ENCODE measurements at places on chromosomes 2 and 18.

GRCh38 chr2:200585730-200586643, at the start of gene AOX1:
TSS of gene AOX1 (plus strand) at chr2:200586014. CDS start at chr2:200586109, 95 bp downstream.
- DNase-seq, result peak; percentile 8

- peak; percentile 50 for DNase-seq
Measured at GRCh38 chr2:72917138-72917876, at the start of gene EMX1. TSS of gene EMX1 (plus strand) at chr2:72917519. CDS start at chr2:72917853, 334 bp downstream.

DNA sequence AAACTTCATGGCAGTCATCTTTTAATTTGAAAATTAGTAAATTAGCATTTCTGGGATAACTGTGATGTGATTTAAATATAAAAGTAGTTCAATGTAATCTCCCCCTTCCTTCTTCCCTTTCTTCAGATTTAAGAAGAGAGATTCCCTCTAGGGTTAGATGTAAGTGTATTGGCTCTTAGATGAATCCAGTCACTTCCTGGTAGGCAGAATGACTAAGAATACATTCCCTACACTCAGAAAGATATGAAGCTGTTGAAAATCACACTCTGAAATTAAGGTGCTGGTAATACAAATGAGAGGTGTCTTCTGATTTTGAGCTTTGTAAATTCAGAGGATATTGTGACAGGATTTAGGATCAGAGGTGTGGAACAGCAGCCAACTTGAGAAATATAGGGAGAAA, 71.6 kb downstream of the TDRD15 start:
- no peak for DNase-seq

- no peak for DNase-seq
Measured at GRCh38 chr2:10004836-10005235, 38.5 kb upstream of the KLF11 start.

DNA sequence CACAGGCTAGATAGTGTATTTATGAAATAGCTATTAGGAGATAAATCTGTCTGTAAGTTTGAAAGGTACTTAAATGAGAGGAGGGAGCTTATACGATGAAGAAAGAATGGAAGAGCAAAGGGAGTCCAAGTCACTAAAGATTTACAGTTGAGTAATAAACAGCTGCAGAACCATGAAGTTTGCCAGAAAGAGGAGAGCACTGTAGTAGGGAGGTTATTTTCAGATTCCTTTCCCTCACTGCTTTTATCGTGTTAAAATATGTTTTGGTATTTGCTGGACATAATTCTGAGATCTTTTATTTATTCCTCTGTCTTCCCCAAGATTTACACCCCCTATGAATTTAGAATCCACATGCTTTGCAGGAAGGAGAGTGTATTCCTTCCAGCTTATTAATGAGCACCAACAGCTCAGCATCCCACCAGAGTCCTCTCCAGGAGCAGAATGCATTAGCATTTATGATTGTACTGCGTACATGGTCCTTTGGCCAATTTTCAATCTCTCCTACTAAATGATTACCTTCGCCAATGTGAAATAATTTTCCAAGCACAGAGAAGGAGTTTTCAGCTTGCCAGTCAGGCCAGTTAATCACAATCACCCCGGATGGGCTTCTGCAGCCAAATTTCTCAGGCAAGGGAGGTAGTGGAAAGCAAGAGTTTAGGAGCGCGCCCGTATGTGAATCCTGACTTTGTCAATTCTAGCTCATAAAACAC, 297.0 kb downstream of the NBAS start:
- DNase-seq, result no peak

DNA sequence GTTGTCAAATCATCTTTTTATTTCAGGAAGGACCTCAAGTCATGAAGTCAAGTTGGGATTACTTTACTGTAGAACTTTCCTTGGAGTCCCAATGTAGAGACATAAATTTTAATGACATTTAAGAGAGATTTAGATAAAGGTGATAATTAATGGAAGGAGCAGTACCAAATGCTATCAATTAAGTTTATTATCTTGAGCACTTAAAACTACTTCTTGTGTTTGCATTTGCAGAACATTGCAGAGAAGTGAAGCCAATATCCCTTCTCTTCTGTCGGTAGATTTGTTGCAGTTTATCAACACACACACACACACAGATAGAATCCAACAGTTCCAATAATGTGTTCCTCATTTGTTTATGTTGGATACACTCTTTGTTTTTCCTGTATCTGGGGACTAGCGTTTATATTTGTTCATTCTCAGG, 570.7 kb downstream of the EPHA4 start:
- DNase-seq, result no peak

Measured in CD4-positive, alpha-beta T cell treated with Interferon alpha-2 for 1 hour (primary cell).